ENCODE measurements at places on chromosomes 7 and 10.

- no peak for DNase-seq
Measured at GRCh38 chr7:137160236-137160635, 183.3 kb downstream of the PTN start.

- peak; percentile 80 for DNase-seq
Measured at GRCh38 chr10:6221971-6222751, 19.4 kb downstream of the PFKFB3 start.

- DNase-seq, result peak; percentile 4
Measured at GRCh38 chr7:25897261-25897782, 254.7 kb upstream of the NFE2L3 start.

DNA sequence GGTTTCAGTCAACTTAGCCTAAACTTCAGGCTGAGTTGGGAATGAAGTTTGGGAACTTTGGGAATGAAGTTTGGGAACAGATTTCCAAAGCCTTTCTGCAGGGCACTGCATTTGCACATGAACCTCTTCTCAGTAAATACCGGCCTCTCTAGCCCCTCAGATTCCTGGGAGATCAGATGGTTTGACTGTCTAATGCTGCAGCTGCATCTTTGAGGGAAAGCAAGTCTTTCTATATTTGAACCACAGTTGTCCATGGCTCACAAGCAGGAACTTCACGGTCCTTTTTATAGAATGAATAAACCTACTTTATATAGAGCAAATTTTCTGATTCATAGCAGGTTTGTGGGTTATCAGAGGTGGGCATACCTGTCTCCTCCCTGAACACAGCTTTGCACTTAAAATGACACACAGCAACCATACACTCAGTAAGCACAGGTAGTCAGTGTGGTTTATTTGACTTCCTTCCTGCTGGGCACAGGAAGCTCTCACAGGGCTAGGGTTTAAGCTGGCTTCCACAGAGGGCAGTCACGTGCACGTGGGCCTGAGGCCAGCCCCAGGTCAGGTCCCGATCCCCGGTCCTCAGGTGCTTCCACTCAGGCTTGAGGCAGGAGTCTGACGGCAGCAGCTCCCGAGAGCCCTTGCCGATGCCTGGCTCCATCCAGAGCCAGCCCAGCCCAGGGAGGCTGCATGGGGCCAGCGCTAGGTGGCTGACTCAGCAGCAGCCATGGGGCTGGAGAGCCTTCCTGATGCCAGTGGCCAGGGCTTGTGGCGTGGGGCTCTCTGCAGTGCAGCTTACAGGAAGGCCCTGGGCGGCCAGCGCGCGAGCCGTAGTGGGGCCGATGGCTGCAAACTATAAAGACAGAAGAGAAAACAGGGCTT is 12.8 kb upstream of the MMP21 start:
- DNase-seq, result no peak

DNA sequence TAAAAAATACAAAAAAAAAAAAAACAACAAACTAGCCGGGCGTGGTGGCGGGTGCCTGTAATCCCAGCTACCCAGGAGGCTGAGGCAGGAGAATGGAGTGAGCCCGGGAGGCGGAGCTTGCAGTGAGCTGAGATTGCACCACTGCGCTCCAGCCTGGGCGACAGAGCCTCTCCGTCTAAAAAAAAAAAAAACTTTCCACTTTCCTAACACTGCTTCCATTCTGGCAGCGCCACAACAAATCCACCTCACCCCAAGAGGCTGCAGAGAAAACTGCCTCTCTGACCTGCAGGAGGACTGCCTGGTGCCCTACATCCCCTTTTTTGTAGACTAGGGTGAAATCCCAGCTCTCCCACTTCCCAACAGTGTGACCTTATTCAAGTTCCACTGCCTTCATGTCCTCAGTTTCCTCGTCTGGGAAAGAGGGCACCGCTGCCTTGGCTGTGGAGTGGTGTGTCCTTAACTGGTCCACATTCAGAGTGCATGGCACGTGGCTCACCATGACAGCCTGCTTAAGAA is 2.6 kb upstream of the MBL2 start:
- DNase-seq, result no peak

DNA sequence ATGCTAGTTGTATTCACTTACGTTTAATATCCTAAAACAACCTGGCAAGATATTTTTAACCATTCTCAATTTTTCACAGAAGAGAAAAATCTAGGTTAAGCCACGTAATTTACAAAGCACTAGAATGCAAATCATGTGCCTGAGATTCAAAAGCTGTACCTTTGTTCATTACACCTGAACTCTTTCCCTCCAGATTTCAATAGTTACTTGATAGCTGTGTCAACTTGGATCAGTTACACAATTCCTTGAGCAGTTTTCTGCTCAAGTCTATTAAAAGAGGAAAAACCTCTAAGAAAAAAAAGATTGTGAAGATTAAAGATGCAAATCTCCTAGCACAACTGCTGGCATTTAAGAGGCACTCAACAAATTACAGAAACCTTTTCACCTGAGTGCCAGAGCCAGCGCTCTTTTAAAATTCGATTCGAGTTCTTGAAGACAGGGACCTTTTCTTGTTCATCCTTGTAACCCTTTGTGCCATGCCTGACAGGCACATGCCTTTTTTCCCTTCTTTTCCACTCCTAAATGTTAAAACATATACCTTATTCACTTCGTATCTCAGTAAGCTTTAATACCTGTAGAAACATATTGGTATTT is 886 bp downstream of the NSUN6 start:
- peak; percentile 14 for DNase-seq

- DNase-seq, result no peak
Measured at GRCh38 chr10:86556933-86557649, 35.5 kb upstream of the WAPL start.

GRCh38 chr7:132022188-132022587 is 465.8 kb upstream of the PODXL start:
- no peak for DNase-seq

DNA sequence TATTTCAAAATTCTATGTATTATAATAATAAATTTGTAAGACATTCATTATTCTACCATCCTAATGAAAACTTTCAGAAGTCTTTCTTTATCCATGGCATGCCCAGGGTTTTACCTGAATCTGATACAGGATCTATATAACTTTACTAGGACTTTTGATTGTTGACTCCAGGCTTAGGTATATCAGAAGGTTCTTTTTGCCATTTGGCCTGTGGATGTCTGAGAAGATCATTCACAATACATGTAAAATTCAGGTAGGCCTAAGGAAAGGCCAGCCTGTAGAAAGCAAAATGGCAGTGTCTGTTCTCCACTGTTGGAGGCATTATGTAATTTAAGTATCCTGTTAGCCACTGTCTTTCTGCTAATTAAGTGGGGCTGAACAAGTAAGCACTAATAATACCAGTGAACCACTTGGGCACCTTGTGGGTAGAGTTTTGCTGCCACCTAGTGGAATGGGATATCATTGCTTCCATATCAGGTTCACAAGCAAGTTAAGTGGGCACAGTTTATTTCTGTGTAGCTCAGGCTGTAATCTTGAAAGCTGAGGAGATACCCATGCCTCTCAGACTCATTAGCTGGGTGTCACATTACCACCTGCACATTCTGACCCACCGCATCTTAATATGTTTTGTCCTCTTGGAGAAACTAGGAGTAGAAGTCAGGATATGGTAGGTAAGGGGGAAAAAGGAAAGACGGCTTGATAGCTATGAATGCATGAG is 105.5 kb downstream of the SEPTIN7 start:
- peak; percentile 67 for DNase-seq

- no peak for DNase-seq
Measured at GRCh38 chr10:46268076-46268881, 18.5 kb upstream of the ANTXRL start.

GRCh38 chr7:151590850-151591771 is 71.4 kb upstream of the RHEB start:
- no peak for DNase-seq

DNA sequence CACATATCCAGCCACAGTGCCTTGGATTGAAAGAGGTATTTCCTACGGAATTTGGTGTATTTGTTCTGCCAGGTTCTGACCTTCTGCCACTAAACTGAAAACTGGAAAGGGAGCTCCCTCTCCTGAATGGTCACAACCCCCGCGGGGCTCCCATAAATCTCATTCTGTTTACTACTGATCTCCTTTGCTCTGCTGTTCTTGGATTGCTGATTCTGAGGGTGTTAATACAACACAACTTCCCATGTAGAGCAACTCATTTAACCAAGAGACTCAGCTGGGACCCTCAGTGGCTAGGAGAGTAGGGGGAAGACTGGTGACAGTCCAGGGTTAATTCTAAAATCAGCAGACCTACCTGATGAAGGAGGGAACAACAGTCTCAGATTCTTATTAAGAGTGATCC is 662.9 kb downstream of the INHBA start:
- no peak for DNase-seq

DNA sequence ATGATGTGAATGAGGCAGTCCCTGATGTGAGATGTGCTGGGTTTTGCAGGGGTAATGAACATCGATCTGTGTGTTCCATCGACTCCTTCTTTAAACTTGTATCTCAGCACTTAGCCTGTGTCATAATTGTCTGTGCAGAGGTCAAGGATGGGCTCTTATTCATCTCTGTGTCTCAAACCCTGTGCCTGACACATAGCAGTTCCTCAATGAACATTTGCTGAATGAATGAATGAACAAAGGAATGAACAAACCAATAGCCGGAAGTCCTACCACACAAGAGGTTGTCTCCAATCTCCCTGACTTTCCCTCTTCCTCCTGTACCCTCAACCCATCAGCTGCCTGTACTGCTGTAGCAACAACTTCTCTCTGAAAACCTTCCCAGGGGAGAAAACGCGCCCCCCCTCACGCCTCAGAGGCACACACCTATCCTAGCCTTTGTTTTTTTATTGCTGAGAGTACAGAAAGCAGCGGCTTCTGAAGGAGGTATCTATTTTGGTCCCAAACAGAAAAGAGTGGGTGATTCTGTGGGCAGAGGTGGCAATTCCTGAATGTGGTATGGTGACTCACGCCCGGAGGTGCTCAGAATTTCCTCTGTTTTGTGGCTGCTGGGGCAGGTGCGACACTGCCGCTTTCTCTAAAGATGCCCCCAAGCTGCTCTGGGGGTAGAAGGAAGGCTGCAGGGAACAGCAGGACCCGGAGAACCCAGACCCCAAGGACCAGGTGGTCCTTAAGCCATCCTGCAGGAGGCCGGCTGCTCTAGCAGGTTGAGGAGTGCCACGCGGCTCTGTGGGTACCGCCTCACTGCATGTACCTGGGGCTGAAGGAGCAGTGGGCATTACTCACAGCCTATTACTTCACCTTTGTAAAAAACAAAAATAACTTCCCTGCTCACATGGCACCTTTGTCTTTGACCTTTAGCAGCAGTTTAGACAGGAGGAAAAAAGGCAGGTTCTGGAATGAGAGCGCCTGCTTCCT is 9.6 kb downstream of the IL2RA start:
- no peak for DNase-seq

- no peak for DNase-seq
Measured at GRCh38 chr10:15896654-15897053, 36.3 kb upstream of the MINDY3 start.

DNA sequence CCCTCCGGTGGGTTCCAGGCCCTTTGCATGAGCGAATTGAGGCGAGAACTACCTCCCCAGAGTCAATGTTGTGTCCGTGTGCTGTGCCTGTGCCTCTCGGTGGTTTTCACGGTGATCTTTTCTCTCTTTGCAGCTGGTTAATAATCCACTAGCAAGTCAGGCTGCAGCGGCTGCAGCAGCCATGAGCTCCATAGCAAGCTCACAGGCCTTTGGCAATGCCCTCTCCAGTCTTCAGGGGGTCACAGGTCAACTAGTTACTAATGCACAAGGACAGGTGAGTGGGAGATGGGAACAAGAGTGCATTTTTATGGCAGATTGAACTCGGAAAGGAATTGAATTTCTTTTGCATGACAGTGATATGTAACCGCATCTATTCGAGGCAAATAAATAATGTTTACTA is 159.7 kb upstream of the YAE1 start:
- DNase-seq, result no peak

DNA sequence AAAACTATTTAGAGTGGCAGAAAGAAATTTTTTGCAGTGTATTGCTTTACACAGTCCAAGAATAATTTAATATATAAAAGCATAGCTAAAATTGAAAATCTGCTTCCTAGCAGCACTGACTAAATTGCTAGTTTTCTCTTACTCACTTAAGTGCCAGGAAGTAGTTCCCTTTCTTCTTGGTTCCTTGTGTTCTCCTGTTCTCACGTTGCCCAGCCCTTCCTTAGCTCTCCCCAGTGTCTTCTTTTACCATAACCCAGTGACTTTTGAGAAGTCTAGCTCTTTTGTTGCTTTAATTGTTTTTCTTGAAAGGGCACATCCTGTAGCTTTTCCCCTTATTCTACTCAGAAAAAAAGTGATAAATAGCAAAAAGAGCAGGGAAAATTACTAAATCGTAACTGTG is 215.5 kb downstream of the THSD7A start:
- no peak for DNase-seq

DNA sequence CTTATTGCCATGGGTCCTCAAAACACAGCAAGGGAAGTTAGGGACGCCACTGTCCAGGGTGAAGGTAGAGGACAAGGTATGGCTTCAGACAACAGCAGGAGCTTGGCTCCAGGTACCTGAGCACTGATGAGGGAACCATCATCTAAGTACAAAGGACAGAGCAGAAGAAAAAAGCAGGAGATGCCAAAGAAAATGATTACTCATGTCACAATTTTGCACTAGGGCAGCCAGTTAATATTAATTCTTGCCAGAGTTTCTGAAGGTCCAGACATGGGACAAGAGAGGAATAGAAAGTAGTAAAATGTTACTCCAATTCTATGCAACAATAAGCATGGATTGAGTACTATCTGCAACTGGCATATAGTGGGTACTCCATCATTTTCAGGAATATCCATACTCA is 14.1 kb downstream of the PTN start:
- peak; percentile 8 for DNase-seq

- no peak for DNase-seq
Measured at GRCh38 chr7:116829041-116829440, 33.3 kb upstream of the CAPZA2 start.

GRCh38 chr10:103227416-103227815 is 18.3 kb upstream of the RPEL1 start:
- peak; percentile 19 for DNase-seq

DNA sequence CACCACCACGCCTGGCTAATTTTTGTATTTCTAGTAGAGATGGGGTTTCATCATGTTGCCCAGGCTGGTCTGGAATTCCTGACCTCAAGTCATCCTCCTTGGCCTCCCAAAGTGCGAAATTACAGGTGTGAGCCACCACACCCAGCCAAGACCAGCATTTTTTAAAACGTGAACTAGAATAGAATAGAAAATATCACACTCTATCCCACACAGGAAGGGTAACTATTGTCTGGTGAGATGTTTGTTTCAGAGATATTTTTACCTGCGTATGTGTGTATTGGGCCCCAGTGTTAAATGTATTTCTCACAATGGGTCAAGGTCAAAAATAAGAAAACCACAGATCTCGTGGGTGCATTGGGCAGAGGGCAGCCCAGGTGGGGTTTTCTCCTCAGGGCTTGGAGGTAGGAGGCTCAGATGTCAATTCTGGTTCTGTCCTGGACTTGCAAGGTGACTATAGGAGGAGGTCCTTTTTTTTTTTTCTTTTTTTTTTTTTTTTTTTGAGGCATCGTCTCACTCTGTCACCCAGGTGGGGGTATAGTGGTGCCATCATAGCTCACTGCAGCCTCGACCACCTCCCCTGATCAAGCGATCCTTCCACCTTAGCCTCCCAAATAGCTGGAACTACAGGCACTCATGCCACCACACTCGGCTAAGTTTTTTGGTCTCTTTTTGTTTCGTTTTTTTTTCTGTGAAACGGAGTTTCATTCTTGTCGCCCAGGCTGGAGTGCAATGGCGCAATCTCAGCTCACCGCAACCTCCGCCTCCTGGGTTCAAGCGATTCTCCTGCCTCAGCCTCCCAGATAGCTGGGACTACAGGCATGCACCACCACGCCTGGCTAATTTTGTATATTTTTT is 19.0 kb downstream of the SH2B2 start:
- no peak for DNase-seq
